SHP77 (cell line): ENCODE measurements at places on chromosomes 7 and 10.

- no peak for DNase-seq
Observed at GRCh38 chr7:50101873-50102272, 8.8 kb upstream of the ZPBP start.

- DNase-seq, result no peak
Observed at GRCh38 chr10:118565301-118566075, 30.0 kb downstream of the PRLHR start.

DNA sequence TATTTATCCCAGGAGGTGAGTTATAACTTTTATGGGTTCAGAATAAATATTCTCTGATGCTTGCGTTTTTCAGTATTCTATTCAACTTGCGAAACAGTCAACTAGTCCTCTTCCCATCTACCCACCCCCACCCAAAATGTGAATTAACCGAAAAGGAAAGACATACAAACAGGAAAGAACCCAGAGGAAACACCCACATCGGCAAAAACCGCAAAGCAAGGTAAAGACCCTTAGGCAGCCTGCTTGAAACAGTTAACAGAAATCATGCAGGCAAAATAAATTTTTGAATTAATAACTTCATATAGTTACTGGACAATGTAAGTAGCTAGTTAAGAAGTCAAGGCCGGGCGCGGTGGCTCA is 5.4 kb downstream of the ZC3HAV1 start:
- no peak for DNase-seq

GRCh38 chr7:112150823-112151641 is 55.2 kb downstream of the DOCK4 start:
- DNase-seq, result no peak

GRCh38 chr7:4650433-4651047 is 31.6 kb upstream of the FOXK1 start:
- DNase-seq, result no peak

DNA sequence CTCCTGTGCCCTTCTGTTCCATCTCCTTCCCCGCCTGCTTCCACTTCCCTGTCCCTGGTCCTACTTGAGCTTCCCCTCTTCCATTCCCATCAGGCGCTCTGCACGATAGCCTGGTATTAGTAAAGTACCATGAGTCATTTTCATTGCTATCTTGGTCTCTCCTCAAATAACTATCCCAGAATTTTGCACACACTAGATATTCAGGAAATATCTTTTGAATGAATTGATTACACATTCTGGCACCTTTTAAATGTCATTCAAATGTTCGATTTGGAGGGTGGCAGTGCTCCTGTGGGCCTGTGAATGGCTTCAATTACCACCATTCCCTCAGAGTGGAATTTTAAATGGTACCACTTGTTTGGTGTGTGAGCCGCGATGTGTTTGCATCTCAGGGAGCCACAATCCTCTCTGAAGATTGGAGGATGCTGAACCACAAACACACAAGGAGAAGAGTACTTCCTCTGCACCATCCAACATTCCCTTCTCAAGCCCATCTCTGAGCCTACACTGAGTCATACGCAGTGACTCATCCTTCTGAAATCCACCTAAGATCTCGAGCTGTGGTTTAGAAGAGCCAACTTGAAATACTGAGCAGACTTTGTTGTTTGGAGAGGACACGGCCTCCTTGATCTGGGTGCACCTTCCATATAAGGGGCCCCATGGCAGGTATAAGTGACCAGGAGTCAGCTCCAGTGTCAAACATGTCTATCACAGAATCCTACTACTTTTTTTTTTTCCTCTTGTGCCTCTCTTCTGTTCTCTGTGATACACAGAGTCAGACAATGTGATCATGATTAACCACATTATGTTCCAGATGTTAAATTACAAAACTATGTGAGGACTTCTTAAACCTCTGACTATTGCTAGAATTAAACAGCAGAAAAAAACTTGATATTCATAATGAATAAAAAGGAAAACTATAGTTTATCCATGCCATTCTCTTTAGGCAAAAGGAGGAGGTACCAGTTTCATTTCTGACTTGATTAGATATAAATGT is 81.9 kb downstream of the BMPER start:
- no peak for DNase-seq

GRCh38 chr7:149703044-149703650 is 70.2 kb downstream of the ZNF467 start:
- DNase-seq, result no peak

- no peak for DNase-seq
Observed at GRCh38 chr7:44120395-44120794, 3.0 kb downstream of the POLD2 start.

DNA sequence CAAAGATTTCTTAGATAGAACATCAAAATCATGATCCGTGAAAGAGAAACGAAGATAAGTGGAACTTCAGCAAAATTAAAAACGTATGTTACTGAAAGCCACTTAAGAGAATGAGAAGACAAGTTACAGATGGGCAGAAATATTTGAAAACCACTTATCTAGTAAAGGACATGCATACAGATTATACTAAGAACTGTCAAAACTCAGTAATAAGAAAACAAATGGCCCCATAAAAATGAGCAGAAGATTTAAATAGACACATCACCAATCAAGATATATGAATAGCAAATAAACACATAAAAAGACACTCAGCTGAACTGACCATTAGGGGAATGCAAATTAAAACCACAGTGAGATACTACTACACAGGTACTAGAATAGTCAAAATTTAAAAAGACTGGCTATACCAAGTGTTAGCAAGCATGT is 343.7 kb downstream of the PTEN start:
- no peak for DNase-seq

- DNase-seq, result no peak
Observed at GRCh38 chr7:127736511-127736910, 84.5 kb downstream of the SND1 start.

DNA sequence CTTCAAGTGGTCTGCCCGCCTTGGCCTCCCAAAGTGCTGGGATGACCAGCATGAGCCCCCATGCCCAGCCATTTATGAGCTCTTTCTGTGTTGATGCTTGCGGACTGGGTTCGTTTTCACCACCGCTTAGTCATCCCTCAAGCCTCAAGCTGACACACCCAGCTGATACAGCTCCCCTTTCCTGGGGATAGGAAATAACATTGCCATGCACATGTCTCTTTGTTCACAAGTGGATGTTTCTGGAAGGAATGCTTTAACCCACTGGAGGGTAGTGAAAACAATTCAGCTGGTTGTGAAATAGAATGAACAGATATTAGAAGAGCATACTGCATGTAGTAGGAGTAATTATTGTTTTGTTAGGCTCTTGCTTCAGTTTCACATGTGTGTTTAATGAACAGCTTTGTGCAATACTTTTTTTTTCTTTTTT is 8.5 kb upstream of the METTL27 start:
- DNase-seq, result no peak

DNA sequence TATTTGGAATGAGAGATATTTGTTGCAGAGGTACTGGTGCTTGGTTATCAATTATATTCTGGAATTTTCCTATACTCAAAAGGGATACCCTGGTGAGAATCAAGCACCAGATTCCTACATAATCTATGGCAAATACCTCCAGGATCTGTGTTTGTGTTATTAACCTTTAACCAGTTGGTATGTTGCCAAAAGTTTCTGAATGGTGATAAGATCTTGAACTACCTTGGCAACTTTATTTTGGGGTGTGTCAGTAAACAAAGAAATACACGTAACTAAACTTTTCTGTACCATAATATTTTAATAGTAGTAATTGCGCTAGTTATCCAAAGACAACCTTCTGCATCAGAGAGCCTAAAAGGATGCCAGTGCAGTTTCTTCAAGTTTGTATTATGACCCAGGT is 13.4 kb downstream of the SCIN start:
- no peak for DNase-seq

DNA sequence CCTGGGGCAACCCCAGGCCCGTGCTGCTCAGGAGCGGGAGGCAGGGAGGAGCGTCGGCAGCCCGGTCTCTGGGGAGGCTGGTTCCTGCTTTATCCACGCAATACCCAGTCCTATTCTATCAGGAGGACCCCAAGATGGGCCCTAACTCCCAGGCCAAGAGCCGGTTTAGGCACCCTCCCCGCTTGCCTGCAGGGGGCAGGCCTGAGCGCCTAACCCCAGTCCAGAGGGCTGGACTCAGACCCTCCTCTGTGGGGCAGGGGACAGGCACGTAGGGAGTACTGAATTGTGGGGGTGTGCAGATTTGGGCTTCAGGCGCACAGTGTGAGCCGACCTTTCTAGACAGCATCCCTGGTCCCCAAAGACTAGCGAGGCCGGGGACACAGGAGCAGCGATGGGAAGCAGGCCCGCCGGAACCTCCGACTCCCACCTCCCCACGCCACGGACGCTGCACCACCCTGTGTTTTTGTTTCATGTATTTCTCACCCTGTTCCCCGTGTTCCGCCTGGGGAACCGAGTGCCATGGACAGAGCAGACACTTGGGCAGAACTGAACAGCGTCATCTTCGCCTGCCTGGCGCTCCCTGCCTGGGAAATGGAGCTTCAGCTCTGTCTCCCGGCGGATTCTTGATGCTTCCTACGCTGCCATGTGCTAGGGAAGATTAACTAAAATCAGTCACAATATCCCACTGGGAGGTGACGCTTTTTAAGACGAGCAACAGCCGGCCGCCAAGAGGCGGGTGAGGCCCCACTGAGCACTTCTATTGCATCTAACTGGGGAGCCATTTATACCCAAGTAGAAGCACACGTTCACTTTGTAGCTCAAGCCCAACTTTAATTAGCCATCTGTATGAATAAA is 5.3 kb downstream of the NUDT1 start:
- peak; percentile 32 for DNase-seq

- no peak for DNase-seq
Observed at GRCh38 chr10:90652519-90652918, 205.3 kb downstream of the HTR7 start.

DNA sequence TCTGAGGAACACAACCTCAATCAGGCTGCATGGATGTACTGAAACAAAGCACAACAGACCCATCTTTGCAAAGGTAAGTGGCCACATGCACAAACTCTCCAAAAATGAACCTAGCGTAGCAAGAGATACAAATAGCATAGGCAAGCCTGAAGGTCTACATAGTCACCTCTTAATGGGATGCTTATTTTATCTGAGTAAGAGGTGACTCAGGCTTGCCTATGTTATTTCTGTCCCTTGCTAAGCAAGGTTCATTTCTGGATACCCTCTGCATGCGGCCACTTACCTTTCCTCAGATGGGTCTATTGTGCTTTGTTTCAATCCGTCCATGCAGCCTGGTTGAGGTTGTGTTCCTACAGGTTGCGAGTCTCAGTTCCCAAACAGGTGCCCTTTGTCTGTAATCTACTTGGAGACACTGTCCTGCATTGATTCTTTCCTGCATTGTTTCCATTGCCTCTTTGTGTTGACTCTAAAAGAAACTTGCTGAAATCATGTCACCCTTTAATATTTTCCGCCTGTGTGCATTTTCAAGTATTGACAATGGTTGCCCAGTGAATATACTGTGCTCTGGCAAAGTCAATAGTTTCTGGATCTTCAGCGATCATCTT is 291.8 kb upstream of the LYZL1 start:
- DNase-seq, result no peak

GRCh38 chr10:30978843-30979242 is 52.8 kb downstream of the ZNF438 start:
- DNase-seq, result no peak

- no peak for DNase-seq
Observed at GRCh38 chr7:25929448-25929847, 222.6 kb upstream of the NFE2L3 start.

DNA sequence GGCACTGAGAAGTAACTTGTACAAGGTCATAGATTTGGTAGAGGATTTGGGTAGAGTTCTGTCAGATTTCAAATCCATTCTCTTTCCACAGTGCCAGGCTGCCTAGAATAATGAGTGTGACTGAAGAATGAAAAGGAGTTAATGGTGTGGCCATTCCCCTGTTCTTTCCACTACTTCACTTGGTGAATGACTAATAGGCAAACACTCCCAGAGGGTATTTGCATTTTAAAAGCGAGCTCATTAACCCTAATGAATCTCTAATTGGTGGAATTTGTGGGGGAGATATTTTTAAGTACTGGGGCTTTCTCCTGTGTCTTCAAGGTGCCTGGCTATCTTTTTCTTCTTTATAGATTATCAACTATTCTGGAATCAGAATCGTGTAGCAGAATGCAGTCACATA is 74.8 kb upstream of the RPA3 start:
- DNase-seq, result no peak

DNA sequence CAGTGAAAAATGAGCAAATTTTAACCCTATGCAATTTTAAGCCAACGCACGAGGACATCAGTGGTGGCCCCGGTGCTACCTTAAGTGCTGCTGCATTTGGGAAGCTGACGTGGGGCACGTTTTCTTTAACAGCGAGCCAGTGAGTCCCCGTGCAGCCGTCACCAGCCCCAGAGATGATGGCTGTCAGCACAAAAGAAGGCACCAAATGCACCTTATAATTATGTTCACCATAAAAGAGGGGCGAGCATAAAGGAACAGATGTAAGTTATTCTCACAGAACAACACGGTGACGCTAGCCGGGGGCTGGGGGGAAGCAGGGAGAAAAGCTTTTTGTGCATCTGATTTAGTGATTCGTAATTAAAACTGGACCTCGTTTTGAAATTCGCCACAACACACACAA is 260.1 kb downstream of the DNAJB6 start:
- no peak for DNase-seq

DNA sequence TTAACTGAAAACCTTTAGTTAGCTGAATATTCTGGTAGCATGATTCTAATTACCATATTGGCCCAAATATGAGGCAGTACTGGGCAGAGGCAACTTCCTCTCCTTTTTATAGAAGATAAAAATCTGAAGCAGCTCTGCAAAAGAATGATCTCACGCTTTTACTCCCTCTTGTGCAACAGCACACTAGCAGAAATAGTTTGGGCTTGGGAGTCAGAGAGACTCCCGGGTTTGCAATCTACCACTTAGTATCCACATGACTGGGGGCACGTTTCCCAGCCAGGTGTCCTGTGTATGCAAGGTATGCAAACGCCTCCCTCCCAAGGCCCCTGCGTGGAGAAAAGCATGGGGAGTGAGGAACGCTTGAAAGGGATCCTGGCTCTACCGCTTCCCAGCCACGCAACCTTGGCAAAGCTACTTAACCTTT is 47.2 kb upstream of the RHEB start:
- DNase-seq, result no peak

- DNase-seq, result peak; percentile 47
Observed at GRCh38 chr7:55120501-55121198, 101.8 kb downstream of the EGFR start.

DNA sequence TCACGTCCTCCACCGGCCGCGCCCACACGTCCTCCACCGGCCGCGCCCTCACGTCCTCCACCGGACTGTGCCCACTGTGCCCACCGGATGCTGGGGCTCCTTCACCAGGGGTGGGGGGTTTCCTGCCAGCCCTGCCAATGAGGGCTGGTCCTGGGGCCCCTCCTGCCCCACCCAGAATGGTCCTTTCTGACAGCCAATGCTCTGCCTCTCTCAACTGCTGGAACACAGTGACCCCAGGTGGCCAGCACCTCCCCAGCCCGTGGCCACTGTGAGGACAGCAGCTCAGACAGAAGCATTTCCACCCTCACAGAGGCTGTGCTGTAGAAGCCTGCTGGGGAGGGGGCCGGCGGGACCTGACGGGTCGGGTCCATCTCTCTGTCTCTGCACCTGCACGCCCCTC is 90.1 kb upstream of the DNAAF5 start:
- peak; percentile 85 for DNase-seq

GRCh38 chr7:159139202-159139601 is 5.5 kb downstream of the VIPR2 start:
- DNase-seq, result no peak
